ENCODE measurements at places on chromosomes 5 and 9.
A peak's percentile ranks its signal among the peaks of the same experiment; 100 is the strongest.

GRCh38 chr5:42429694-42430093, 6.5 kb downstream of the GHR start:
- DNase-seq: no peak

- peak; percentile 59 for DNase-seq
Measured at GRCh38 chr5:50667023-50667652, 701 bp downstream of the PARP8 start.

DNA sequence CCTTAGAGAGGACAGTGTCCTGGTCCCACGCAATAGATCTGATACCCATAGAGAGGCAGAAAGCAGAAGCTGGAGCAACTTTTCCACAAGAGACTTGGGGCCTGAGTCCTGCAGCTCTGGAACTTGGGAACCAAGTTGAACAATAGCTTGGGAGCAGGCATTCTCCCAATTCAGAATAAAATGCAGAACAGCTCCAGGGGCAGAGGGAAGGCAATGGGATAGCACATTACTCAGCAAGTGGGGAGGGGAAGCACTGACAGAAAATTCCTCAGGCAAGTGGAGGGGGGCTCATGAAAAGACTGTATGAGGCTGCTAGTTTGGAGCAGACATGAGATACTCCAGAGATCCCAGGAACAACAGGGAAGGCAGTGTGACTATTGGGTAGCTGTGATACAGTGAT, 513.6 kb downstream of the HINT1 start:
- no peak for DNase-seq

GRCh38 chr5:174608631-174609097, 115.7 kb upstream of the MSX2 start:
- peak; percentile 70 for DNase-seq

Data from inflammatory macrophage treated with lipopolysaccharide for 1 hour (primary cell).